ENCODE measurements at places on chromosomes 1 and 21.

DNA sequence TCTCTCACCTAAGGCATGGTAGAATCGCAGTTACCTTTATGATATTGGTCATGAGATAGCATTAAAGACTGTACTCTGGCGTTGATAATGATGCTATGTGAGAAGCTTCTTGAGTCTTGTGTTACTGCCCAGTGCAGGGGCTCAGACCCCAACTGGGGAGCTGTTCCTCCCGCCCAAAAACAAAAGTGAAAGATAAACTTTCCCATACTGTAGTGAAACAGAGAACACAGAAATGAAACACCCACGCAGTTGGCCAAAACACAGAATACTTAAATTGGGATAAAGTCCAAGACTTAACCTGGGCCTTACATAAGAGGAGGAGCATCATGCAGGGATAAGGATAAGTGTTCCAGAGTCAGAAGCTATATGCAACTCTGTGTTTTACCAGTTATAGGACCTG is 130.6 kb downstream of the HHIPL2 start:
- DNase-seq, result no peak

DNA sequence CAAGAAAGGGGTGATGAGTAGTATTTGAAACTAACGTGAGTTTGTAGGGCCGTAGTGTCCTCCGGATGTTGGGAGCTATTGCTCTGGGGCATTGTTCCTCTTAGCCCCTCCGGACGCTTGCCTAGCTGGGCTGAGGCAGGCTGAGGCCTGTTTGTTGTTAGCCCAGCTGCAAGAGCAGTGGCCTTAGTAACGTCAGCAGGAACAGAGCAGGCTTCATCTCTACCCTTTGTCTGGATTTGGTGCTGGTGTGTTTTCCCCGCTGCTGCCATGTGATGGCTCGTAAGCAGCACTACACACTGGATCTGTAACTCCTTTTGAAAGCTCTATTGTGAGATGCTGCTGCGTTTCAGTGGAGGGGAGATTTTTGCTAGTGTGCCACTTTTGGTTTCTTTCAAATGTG is 57.6 kb downstream of the DNM3 start:
- no peak for DNase-seq

- DNase-seq, result no peak
Measured at GRCh38 chr1:41293779-41294178, 51.7 kb upstream of the SCMH1 start.

GRCh38 chr1:89743788-89744187 is 77.0 kb upstream of the LRRC8D start:
- no peak for DNase-seq

- no peak for DNase-seq
Measured at GRCh38 chr1:145942871-145943270, 14.9 kb downstream of the LIX1L start.

GRCh38 chr1:79255421-79255820 is 248.9 kb upstream of the ADGRL4 start:
- DNase-seq, result no peak

DNA sequence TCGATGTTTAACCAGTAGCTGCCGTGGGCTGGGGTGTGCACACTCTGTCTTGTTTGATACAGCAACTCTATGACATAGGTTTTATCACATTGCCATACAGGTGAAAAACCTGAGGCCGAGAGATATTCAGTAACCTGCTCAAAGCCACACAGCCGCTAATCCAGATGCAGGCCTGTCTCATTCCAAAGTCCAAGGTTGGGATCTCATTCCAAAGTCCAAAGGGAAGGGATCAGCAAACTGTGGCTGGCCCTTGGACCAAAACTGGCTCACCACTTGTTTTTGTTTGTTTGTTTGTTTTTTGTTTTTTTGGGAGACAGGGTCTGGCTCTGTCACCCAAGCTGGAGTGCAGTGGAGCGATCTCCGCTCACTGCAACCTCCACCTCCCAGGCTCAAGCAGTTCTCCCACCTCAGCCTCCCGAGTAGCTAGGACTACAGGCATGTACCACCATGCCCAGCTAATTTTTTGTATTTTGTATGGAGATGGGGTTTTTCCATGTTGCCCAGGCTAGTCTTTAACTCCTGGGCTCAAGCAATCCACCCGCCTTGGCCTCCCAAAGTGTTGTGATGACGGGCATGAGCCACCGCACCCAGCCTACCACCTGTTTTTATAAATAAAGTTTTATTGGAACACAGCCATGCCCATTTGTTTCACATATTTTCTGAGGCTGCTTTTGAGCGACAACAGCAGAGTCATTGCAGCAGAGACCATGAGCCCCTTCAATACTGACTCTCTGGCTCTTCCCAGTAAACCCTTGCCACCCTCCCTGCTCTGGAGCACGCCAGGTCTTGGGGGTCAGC is 163.4 kb upstream of the TMEM51 start:
- DNase-seq, result no peak

GRCh38 chr21:34072145-34073031 is 990 bp upstream of the MRPS6 start:
- no peak for DNase-seq

- no peak for DNase-seq
Measured at GRCh38 chr1:212412374-212412773, 2.3 kb downstream of the PACC1 start.

- DNase-seq, result no peak
Measured at GRCh38 chr21:41576013-41576615, 68.2 kb upstream of the TMPRSS2 start.

- DNase-seq, result peak; percentile 2
Measured at GRCh38 chr1:71521655-71522264, 440.9 kb upstream of the ZRANB2 start.

DNA sequence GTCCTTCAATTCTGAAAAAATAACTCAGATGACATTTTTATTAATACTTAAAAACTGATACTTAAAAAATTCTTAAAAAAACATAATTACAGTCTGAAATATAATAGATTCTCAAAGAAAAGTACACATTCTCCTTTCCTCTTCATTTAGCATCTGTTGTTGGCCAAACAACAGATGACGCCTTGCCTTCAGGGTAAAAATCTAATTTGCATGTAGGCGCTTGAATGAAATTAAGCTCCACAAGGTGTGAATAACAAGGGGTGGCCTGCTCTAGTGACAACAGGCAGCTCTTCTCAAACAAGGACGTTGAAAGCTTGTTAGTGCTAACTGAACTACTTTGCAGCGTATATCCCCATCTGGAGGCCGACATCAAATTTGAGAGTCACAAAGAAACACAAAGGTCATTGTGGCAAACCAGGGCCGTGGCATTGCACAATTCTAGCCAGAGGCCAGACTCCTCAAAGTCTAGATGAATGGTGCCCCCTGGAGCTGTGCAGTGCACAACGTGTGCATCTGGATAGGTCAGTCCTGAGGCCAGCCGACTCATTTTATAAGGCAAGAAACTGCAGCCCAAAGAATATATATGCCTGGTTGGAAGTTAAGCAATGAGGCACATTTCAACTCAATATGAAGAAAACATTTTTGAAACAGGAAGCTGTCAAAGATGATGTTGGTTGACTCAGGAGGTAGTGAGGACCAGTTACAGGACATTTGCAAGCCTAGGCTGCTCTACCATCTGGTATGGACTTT is 459.2 kb upstream of the RUNX1 start:
- DNase-seq, result no peak

All from iPS DF 6.9 (cell line).